ENCODE measurements at places on chromosomes 7 and 10. TPM values are rescaled to one million over a fixed set of nuclear protein-coding genes. Genes with fewer than 3 reads are reported as not detected.

HMX2 gene
- not detected for total RNA-seq

ZC3HAV1L gene
- 8.7 TPM for total RNA-seq

GRCh38 chr7:22663357-22663718 is 63.7 kb upstream of the IL6 start:
- DNase-seq: no peak

- DNase-seq: no peak
Measured at GRCh38 chr10:129609551-129609950, 142.5 kb downstream of the MGMT start.

- DNase-seq: no peak
Measured at GRCh38 chr7:14258441-14258840, 269.0 kb upstream of the ETV1 start.

- DNase-seq: no peak
Measured at GRCh38 chr7:84998665-84999064, 188.2 kb downstream of the SEMA3D start.
